ENCODE measurements at places on chromosomes 1 and 21.
A peak's percentile ranks its signal among the peaks of the same experiment; 100 is the strongest.

DNA sequence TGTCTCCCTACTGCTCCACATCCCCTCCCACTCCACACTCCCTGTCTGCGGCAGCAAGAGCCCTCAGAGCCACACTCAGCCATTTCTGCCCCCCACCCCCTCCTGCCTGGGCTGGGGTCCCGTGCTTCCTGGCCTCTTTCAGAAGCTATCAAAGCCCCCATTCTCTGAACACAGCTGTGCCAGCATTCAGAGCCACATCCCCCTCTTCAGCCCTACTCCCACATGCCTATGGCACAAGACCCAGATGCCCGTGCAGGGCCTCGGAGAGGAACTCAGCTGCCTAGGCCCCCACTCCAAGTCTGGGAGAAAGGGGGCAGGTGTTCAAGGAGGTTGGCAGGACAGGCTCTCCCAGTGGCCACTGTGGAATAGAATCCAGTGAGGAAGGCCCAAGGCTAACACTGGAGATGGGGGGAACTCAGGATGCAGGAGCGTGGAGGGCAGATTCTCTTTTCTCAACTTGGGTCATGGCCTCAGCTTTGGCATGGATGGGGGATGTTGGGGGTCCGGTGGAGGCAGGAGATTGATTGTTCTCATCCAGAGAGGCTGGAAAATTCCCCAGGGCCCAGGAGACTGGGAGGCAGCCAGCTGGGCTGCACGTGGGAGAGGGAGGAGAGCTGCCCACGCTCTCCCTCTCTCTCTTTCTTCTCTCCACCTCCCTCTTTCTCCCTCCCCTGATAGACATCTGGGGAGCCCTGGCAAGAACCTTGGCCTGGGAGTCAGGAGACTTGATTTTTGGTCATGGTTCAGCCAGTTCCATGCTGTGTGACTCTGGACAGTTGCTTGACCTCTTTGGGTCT, 3.5 kb upstream of the BCAN start:
- DNase-seq: no peak

DNA sequence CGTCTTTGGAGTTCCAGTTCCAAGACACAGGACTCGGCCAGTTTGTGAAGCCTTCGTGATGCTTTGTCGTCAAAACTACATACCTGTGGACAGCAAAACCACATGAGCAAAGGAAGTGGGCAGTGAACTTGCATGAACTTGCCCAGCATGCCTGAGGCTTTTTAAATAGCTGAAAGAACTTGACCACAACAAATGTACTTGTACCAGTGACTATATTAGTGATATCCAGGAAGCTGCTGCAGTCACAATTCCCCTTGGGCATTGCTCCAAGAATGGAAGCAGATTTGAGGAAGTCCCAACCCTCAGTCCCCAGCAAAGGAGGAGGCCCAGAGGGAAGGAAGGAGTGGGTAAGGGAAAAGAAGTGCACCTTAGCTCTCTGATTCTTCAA, 2.6 kb downstream of the FUCA1 start:
- no peak for DNase-seq

DNA sequence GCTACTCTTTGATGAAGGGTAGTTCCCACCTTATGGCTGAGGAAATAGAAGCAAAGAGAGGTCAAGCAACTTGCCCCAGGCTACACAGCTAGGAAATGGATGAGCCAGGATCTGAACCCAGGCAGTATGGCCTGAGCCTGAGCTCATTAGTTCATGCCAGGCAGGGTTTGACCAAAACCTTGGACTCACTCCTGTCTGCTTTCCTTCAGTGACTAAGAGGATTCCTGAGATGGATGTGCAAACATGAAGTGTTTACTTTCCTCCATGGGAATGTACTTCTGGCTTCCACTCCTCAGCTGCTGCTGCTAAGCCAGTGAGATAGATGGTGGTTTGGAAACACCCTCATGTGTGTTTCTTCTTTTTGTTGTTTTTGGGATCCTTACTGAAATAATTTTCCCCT, 35.1 kb upstream of the ERRFI1 start:
- DNase-seq: no peak

- DNase-seq: no peak
These were observed 21.7 kb upstream of the VASH2 start for GRCh38 chr1:212928323-212929291.

- DNase-seq: no peak
These were observed 22.4 kb downstream of the LY9 start for GRCh38 chr1:160818207-160818937.

- no peak for DNase-seq
These were observed 179.9 kb downstream of the COL24A1 start for GRCh38 chr1:85976516-85977205.

- DNase-seq: no peak
These were observed 335.6 kb upstream of the PBX1 start for GRCh38 chr1:164223378-164223777.

GRCh38 chr1:236204656-236205055, 62.3 kb downstream of the GPR137B start:
- no peak for DNase-seq

DNA sequence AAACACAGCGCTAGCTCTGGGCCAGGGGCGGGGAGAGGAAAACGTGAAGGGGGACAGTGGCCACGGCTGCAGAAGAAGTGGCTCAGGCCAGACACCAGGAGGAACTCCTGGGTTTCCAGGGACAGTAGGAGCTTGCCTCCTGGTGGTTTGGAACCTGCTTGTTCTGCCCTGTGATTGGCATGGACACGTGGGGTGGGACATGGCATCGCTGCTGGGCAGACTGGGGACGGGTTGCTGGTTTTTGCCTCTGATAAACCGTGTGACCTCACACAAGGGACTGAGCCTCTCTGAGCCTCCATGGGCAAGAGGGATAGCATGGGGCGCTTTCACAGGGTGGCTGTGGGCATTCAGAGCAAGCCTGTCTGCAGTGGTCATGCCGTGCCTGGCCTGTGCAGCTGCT, 7.5 kb upstream of the PLCH2 start:
- no peak for DNase-seq

DNA sequence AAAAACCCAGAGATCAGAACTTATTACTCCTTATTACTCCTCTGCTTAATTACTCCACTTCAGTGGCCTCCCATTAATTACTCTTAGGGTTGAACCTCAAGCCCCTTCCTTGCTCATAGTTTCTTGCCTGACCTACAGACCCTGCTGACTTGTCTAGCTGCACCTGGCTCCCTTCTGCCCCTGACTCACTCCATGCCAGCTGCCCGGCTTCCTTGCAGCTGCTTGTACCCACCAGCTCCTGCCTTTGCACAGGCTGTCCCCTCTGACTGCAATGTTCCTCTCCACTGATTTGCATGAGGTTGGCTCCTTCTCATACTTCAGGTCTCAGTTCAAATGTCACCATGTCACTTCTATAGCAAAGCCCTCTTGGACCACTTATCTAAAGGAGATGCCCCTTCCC, 1.9 kb upstream of the PTPRU start:
- no peak for DNase-seq

GRCh38 chr1:228487336-228488124, at the start of gene RNF187:
TSS of gene RNF187 (plus strand) at chr1:228487382.
- peak; percentile 61 for DNase-seq

- no peak for DNase-seq
These were observed 264.8 kb downstream of the PTPRC start for GRCh38 chr1:198903621-198904020.

DNA sequence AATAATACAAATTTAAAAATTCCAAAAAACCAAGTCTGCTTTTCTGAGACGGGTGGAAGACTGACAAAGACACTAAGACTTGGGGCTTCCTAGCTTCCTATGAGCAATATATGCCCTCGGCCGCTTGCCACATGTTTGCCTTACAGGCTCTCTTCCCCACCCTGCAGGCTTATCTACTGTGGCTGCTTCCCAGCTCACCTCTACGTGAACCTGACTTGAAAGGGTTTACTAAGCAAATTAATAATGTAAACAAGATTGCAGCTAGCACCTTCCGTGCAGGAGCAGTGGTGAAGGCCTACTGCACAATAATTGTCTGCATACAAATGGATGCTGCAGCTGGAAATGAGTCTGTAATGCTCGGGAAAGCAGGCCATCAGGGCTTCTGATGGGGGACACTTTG, 152.9 kb upstream of the DAB1 start:
- no peak for DNase-seq

GRCh38 chr1:234901491-234902049, 227.1 kb downstream of the TOMM20 start:
- DNase-seq: no peak

DNA sequence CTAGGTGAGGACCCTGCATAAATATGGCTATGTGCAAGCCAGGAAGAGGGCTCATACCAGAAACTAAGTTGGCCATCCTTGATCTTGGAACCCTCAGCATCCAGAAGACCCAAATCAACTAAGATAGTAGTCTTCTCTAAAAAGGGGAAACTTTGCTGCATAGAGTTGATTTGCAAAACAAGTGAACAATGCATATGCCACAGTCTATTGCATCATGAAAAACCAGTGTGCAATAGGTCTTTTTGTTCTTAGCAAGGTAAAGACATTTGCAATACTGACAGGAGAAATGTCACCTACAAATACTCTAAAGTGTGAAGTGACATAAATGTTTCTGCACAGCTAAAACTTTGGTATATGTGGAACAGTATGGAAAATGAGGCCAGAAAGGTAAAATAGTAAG, 2.0 kb upstream of the IFI16 start:
- no peak for DNase-seq

GRCh38 chr1:184822267-184822666, 67.6 kb upstream of the EDEM3 start:
- DNase-seq: no peak

GRCh38 chr1:106555571-106555970, 500.9 kb upstream of the PRMT6 start:
- DNase-seq: no peak

DNA sequence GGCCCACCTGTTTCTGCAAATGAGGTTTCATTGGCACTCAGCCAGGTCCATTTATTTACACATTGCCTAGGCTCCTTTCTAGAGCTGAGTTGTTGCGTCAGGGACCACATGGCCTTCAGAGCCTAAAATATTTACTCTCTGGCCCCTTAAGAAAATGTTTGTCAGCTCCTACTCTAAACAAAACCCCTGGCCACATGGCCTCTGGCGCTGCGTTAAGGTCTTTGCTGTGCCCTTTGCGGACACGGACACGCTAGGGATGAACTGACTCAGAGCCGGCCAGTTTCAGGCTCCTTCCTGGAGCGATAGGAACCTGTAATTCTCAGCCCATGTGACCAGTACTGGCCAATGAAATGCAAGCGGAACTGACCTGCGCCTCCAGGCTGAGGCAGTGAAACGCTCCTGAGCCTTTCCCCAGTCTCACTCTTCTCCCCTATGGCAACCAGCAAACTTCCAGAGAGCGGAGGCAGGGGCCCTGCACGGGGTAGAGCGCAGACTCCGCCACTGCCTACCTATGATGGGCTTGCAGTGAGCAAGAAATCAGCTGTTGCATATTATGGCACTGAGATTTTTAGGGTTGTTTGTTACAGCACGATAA, 160.3 kb downstream of the ETS2 start:
- DNase-seq: no peak

DNA sequence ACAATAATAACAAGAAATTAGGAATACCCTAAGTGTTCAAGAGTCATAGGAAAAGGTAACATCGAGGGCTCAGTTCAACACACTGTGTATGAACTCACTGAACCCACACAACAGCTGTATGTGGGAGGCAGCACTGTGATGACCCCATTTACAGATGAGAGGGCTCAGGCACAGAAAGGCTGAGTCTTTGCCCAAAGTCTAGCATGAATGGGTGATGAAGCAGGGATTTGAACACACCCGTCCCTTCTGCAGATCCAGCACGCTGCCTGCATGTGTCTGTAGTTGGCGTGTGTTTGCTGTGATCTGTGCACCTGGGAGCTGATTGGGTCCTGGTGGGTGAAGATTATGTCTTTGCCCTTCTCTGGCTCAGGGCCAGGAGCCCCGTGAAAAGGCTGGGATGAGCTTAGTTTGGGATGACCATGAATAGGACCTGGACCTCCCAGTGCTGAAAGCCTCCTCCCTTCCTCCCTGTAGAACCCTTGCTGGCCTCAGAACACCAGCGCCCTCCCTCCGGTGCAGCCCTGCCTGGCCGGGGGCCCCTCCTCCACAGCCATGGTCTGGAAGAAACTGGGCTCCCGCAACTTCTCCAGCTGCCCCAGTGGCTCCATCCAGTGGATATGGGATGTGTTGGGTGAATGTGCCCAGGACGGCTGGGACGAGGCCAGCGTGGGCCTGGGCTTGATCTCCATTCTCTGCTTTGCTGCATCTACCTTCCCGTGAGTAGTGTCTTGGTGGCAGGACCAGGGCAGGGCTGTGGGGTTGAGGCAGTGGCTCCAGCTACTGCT, 5.2 kb downstream of the SLC66A1 start:
- peak; percentile 7 for DNase-seq

DNA sequence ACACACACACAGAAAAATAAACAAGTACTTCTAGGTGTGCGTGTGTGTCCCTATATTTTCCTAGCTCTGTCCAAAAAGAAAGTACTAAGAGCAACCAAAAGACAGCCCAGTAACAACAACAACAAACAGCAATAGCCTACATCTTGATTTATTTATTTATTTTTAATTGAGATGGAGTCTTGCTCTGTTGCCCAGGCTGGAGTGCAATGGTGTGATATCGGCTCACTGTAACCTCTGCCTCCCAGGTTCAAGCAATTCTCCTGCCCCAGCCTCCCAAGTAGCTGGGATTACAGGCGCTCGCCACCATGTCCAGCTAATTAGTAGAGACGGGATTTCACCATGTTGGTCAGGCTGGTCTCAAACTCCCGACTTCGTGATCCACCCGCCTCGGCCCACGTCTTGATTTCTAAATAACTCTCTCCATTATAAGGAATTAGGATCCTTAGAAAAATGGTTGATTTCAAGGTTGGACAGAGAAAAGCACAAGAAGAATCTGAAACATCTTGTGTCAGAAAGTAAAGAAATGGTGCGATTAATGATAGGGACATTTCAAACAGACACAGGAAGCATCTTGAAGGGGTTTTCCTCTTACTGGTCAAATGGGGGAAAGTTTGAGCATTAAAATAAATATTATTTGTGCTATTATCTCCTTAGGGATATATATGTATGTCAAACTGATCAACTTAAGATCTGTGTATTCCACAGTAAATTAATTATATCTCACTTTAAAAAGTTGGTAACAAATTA, 59.4 kb downstream of the ARID4B start:
- DNase-seq: no peak

DNA sequence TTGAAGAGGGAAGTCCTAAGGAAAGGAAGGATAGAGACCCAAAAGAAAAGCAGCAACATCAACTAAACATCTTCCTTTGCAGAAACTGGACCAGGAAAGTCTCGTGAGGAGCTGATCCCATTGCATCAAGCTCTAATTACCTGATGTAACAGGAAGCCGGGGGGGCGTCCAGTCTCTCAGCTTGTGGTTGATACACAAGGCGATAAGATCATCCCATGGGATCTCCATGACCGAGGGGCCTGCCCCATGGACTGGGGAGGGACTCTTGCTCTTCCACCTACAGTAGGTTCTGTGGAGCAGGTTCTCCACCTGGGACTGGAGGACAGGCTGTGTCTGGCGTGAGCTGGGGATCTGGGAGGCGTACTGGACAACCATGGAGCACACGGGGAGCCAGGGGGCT, 14.8 kb upstream of the LSS start:
- no peak for DNase-seq

All from HEK293T (cell line).